NCI-H1417 (cell line): ENCODE measurements at places on chromosomes 12 and 14.

GRCh38 chr12:106584104-106585064, 1.6 kb downstream of the RFX4 start:
- peak; percentile 7 for DNase-seq

- DNase-seq = no peak
Measured at GRCh38 chr12:56833780-56834179, 70.7 kb downstream of the HSD17B6 start.

DNA sequence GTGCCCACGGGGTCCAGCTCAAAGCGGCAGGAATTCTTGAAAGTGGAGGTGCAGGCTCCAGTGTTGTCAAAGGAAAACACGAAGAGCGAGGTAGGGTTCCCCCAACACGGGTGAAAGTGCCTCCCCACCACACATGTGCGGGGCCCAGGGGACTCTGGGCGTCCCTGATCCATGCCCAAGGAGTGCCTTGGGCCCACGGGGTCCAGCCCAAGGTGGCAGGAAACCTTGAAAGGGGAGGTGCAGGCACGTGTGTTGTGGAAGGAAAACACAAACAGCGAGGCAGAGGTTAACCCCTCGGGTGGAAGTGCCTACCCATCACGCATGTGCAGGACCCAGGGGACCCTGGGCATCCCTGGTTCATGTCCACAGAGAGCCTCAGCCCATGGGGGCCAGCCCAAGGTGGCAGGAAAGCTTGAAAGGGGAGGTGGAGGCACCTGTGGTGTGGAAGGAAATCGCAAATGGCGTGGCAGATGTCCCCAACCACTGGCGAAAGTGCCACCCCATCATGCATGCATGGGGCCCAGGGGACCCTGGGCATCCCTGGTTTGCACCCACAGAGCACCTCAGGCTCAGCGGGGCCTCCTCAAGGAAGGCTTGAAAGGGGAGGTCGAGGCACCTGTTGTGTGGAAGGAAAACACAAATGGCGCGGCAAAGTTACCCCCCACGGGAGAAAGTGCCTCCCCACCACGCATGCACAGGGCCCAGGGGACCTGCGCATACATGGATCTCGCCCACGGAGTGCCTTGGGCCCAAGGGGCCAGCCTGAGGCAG, 584.6 kb downstream of the ALG10 start:
- no peak for DNase-seq

DNA sequence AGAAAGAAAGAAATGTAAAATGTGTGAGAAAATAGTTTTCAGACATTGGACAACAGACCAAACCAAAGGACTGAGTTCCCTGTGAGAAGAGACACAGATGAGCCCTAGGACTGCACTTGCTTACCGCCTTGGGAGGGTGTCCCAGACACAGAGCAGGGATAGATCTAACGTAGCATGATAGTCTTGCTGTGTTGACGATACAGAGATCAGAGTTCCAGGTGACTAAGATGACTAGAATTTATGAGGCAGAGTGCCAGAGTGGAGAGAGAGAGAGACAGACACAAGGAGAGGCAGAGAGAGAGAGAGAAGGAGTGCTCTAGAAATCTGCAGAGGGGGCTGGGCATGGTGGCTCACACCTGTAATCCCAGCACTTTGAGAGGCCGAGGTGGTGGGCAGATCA, 148.2 kb upstream of the LMNTD1 start:
- DNase-seq = no peak

- no peak for DNase-seq
Measured at GRCh38 chr12:56224954-56225353, 812 bp downstream of the NABP2 start.

DNA sequence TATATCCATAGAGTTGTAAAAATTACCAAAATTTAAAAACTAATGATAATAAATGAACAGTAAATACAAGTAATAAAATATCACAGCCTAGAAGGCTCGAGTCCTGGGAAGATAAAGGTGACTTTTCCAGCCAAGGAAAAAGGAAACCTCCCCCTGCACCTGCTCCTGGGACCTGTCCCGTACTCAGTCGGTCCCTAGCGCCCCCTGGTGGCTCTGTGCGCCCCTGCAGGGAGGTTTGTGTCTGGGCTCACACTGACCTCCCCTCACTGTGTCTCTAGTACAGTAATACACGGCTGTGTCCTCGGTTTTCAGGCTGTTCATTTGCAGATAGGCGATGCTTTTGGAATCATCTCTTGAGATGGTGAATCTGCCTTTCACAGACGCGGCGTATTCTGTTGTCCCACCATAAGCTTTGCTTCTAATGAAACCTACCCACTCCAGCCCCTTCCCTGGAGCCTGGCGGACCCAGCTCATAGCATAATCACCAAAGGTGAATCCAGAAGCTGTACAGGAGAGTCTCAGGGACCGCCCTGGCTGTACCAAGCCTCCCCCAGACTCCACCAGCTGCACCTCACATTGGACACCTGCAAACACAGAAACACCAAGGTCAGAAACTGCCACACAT, 1030.4 kb downstream of the TMEM121 start:
- DNase-seq = peak; percentile 86

- no peak for DNase-seq
Measured at GRCh38 chr12:38392554-38393144, 76.1 kb downstream of the ALG10B start.

DNA sequence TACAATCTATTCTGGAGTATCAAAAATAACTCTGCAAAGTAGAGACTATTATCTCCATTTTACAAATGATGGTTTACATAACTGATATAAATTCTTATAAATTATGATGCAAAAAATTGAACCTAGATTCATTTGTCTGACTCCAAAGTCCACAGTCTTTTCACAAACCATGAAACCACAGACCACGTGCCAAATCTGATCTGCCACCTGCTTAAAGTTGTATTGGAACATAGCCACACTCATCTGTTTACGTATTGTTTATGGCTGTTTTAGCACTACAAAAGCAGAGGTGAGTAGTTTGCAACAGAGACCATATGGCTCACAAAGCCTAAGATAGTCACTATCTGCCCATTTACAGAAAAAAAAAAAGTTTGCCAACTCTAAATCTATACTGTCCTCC, 105.3 kb downstream of the KCNH5 start:
- DNase-seq = no peak
